ENCODE measurements at places on chromosomes 13 and 19. TPM values are rescaled to one million over a fixed set of nuclear protein-coding genes. Genes with fewer than 3 reads are reported as not detected.

The PCDH20 gene
- 17.9 TPM for total RNA-seq

DNA sequence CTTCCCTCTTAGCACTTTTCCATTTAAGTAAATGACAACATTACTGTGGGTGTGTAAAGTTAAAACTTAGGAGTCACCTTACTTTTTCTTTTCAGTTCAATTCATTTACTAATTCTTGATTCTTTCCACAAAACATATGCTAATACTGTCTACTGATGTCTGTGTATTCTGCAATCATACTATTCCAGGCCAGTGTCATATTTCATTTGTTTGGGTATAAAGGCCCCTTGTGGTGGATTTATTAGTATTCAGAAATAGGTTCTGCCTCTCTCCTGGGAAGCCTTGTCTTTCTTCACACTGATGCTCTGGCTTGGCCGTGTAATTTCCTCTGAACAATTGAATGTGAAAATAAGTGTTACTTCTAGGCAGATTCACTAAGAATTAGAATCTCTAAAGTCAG lies 621.9 kb upstream of the SPRY2 start:
- DNase-seq, result no peak

- DNase-seq, result no peak
Observed at GRCh38 chr19:56333506-56333905, 18.9 kb upstream of the ZSCAN5A start.

DNA sequence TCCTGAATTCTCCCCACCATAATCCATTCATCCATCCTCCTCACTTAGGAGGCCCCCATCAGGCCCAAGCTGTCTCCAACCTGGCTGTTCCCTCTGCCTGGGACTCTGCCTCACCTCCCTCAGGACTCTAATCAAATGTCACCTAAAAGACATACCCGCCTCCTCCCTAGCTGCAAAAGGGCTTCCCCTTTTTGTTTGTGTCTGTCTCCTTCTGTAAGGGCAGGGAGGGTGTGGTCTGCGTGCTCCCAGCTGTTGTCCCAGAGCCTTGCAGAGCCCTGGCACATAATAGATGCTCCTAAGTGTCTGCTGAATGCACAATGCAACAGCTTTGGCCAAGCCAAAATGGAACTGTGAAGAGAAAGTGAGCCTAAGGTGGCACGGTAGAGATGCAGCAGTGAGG lies 4.4 kb downstream of the TRIR start:
- no peak for DNase-seq

DNA sequence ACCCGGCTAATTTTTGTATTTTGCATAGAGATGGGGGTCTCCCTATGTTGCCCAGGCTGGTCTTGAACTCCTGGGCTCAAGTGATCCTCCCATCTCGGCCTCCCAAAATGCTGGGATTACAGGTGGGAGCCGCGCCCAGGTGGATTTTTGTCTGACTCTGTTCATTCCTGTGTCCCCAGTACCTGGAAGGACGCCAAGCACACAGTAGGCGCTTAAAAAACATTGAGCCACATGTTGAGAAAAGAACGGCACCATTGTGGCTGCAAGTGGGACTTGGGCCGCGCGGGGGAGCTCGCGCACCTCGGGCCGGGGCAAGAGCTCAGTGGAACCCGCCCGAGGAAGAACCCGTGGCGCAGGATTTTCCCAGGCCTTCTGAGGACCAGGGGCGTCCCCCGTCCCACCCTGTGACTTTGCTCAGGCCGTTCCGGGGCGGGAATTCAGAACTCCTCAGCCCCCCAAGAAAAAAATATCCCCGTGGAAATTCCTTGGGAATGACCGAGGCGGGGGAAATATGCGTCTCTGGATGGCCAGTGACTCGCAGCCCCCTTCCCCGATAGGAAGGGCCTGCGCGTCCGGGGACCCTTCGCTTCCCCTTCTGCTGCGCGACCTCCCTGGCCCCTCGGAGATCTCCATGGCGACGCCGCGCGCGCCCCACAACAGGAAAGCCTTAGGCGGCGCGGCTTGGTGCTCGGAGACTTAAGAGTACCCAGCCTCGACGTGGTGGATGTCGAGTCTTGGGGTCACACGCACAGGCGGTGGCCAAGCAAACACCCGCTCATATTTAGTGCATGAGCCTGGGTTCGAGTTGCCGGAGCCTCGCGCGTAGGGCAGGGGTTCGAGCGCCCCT lies 1.4 kb upstream of the ICAM1 start:
- DNase-seq, result peak; percentile 85

- DNase-seq, result no peak
Observed at GRCh38 chr13:38180126-38180525, 169.5 kb upstream of the UFM1 start.

GRCh38 chr19:6587998-6588507 lies 2.9 kb downstream of the CD70 start:
- DNase-seq, result no peak

Data from frontal cortex (tissue), 4 donors.